ENCODE measurements at places on chromosomes 13 and 19.

GRCh38 chr13:59488436-59488835, 675.3 kb downstream of the DIAPH3 start:
- no peak for DNase-seq

- no peak for DNase-seq
These were observed 84.3 kb downstream of the RNASEH2B start for GRCh38 chr13:50993934-50994333.

GRCh38 chr19:33773704-33774624, 22.7 kb upstream of the KCTD15 start:
- DNase-seq: no peak

- no peak for DNase-seq
These were observed 12.3 kb downstream of the DPF1 start for GRCh38 chr19:38211766-38212165.

- no peak for DNase-seq
These were observed 475 bp downstream of the MRPL57 start for GRCh38 chr13:21176982-21177284.
